ENCODE measurements at places on chromosomes 2 and 18. TPM values are rescaled to one million over a fixed set of nuclear protein-coding genes. Genes with fewer than 3 reads are reported as not detected.

GRCh38 chr2:128369108-128369555, 50.5 kb upstream of the HS6ST1 start:
- DNase-seq: no peak

GRCh38 chr18:1916869-1917523, 654.3 kb downstream of the METTL4 start:
- no peak for DNase-seq

GRCh38 chr2:148876202-148876594, 1.2 kb downstream of the KIF5C start:
- DNase-seq: no peak

The MC4R gene
- 0.45 TPM for total RNA-seq

The DTNA gene
- total RNA-seq: 11.7 TPM

The ANKRD30B gene
- 0.33 TPM for total RNA-seq

All from H4 (cell line).